ENCODE measurements at places on chromosomes 16 and 17. TPM values are rescaled to one million over a fixed set of nuclear protein-coding genes. Genes with fewer than 3 reads are reported as not detected.

SMIM36 gene
- not detected for total RNA-seq

GRCh38 chr17:15453246-15453645 is 14.2 kb downstream of the CDRT4 start:
- no peaks in the 10 kb centered on the region for H3K27me3 ChIP-seq
- H3K36me3 ChIP-seq = peaks cover 18% of the 10 kb centered on the region
- H3K4me3 ChIP-seq = no peak overlapping the region
- no peak overlapping the region for H3K27ac ChIP-seq

DNA sequence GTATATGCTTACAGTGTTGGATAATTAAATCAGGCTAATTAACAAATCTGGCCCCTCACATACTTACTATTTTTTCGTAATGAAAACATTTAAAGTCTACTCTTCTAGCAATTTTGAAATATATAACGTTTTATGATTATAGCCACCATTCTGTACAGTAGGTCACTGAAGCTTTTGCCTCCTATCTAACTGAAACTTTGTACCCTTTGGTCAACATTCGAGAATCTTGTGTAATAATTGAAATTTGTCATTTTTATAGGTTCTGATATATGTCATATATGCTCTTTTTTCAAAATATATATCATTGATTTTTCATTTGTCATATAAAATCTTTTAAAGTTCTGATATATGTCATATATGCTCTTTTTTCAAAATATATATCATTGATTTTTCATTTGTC is 12.7 kb downstream of the PHKB start:
- no peak for DNase-seq
- no peaks in the 10 kb centered on the region for H3K27me3 ChIP-seq
- no peaks in the 10 kb centered on the region for H3K4me1 ChIP-seq
- no peak overlapping the region for H3K4me3 ChIP-seq
- H3K36me3 ChIP-seq = peaks cover 5% of the 10 kb centered on the region

KRTAP2-3 gene
- total RNA-seq = not detected

DNA sequence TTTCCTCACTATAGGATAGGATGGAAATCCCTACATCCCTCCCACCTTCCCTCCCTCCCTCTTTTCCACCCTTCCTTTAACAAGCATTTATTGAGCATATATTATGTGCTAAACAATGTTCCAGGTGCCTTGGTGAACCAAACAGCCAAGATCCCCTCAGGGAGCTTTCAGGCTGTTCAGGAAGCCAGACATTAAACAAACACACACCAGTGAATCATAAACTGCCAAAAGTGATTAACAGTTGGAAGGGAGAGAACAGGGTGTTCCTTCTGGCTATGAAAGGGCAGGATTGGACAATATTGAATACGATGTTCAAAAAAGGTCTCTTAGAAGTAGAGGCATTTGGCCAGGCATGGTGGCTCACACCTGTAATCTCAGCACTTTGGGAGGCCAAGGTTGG is 22.8 kb upstream of the CNEP1R1 start:
- H3K27me3 ChIP-seq = peaks cover 26% of the 10 kb centered on the region
- no peak overlapping the region for H3K27ac ChIP-seq
- no peak for DNase-seq
- peaks cover under 1% of the 10 kb centered on the region for H3K4me1 ChIP-seq
- H3K4me3 ChIP-seq = no peak overlapping the region

RAMP2 gene
- total RNA-seq = not detected

GRCh38 chr16:55367866-55368603 is 44.0 kb downstream of the IRX6 start:
- no peaks in the 10 kb centered on the region for H3K4me1 ChIP-seq
- no peaks in the 10 kb centered on the region for H3K36me3 ChIP-seq
- H3K4me3 ChIP-seq = no peak overlapping the region
- H3K27ac ChIP-seq = no peak overlapping the region

- H3K4me1 ChIP-seq = no peaks in the 10 kb centered on the region
- H3K36me3 ChIP-seq = no peaks in the 10 kb centered on the region
- DNase-seq = no peak
- peaks cover 35% of the 10 kb centered on the region for H3K27me3 ChIP-seq
Observed at GRCh38 chr17:50640686-50641351, 6.1 kb downstream of the ABCC3 start.

- DNase-seq = no peak
- peaks cover 2% of the 10 kb centered on the region for H3K36me3 ChIP-seq
- H3K4me1 ChIP-seq = peaks cover 3% of the 10 kb centered on the region
- no peak overlapping the region for H3K27ac ChIP-seq
- H3K4me3 ChIP-seq = no peak overlapping the region
Observed at GRCh38 chr17:62715882-62716390, 88.5 kb downstream of the MRC2 start.

DNA sequence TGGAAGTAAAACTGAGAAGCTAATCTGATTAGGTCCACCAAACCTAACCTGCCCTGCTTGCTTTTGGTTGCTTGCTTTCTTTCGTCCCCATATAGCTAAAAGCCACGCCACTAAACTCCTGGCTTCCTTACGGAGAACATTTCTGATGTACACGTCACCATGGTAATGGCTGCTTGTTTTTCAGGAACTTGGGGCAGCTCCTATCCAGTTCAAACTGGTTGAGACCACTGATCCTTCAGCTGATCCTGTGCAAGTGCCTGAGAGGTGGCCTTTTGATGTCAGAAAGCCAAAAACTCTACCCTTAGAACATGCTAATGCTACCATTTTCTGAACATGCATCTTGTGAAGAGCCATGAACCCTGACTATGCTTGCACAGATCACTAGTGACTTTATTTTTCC is 14.4 kb upstream of the DHRS7C start:
- H3K27me3 ChIP-seq = peaks cover 2% of the 10 kb centered on the region
- no peaks in the 10 kb centered on the region for H3K4me1 ChIP-seq
- no peaks in the 10 kb centered on the region for H3K36me3 ChIP-seq
- no peak overlapping the region for H3K27ac ChIP-seq
- H3K4me3 ChIP-seq = no peak overlapping the region

GRCh38 chr16:55443434-55444346 is 35.3 kb upstream of the MMP2 start:
- peaks cover 2% of the 10 kb centered on the region for H3K27me3 ChIP-seq
- H3K36me3 ChIP-seq = no peaks in the 10 kb centered on the region
- no peak for DNase-seq
- H3K27ac ChIP-seq = no peak overlapping the region
- no peaks in the 10 kb centered on the region for H3K4me1 ChIP-seq
